ENCODE measurements at places on chromosomes 6 and 20.
A peak's percentile ranks its signal among the peaks of the same experiment; 100 is the strongest.

DNA sequence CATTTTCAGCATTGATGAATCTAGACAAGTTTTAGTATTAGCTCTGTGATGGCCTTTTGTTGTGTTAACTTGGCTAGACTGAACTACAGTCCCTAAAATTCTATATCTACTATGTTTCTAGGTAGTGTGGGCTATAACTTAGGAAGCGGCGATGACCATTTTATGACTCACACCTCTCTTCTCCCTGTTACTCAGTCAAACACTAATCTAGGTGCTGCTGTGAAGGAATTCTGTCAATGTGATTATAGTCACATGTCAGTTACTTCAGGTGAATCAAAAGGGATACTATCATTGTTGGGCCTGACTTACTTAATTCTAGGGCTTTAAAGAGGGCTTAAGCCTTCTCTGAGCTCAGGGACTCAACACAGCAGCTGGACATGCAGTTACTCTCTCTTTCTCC, 691.5 kb upstream of the MAP3K7 start:
- no peak for DNase-seq

DNA sequence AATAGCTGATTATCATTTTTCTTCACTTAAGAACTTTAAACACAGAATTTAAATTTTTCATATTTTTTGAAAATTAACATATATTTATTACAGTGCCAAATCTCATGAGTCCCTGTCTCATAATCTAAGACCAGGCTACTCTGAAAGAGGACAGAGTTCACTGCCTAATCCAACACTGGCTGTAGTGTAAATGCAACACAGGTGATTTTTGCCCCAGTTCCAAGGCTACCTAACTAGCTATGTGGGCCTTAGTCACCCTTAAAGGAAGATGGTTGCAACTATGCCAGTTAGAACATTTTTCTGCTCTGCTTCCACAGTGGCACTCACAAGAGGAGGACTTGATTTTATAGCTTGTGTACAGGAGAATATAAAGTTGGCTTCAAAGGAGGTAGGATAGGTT, 4.9 kb downstream of the SLC25A27 start:
- no peak for DNase-seq

- DNase-seq: no peak
These were observed 364.3 kb upstream of the MAN1A1 start for GRCh38 chr6:119713903-119714302.

DNA sequence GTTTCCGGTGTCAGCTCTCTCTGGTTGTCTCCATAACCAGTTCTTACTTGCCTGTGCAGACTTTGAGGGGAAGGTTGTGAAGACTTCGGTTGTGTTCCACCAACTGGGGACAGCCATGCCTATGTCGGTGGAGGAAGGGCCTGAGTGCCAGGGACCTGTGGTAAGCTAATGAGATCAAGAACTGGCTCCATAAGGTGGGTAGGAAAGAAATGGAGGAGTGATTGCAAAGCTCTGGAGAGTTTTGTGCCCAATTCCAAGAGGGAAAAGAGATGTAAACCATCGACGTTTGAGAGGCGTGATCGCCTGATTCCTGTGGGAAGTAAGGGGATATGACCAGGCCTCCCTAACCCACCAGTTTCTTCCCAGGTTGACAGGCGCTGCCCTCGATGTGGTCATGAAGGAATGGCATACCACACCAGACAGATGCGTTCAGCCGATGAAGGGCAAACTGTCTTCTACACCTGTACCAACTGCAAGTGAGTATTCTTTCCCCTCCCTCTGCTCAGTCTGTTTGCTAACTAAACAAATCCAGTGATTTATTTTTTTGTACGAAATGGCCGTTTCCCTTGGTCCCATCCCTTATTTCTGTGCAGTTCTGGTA, 893 bp downstream of the POLR1H start:
- DNase-seq: peak; percentile 21

DNA sequence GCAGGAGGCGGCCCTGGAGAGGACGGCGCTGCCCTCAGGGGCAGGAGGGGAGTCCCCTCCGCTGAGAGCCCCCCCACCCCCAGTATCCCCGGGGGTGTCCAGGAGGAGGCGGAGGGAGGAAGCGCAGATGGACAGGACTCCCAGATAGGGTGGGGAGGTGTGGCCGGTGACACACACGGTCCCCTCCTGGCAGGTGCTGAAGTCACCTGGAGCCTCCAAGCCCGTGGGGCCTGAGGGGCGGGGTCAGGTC, 1.4 kb downstream of the STMN3 start:
- no peak for DNase-seq

GRCh38 chr6:7238900-7239589, 74.0 kb downstream of the SSR1 start:
- peak; percentile 96 for DNase-seq

DNA sequence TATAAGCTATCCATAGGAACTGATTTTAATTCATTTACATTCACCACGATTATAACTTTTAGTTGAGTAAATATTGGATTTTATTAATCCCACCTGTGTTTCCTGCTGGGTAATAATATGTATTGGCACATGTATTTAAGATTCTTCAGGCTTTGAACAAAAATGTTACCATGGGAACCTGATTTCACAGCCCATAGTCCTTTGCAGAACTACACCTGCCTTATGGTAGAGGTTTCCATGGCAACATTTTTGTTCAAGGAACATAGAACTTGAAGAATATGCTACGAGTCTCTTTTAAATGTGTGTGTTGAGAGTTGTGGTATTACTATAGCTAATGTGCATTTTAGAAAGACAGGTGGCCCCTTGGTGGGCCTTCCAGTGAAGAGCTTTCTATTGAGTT, 317.4 kb downstream of the SAMD5 start:
- DNase-seq: no peak

DNA sequence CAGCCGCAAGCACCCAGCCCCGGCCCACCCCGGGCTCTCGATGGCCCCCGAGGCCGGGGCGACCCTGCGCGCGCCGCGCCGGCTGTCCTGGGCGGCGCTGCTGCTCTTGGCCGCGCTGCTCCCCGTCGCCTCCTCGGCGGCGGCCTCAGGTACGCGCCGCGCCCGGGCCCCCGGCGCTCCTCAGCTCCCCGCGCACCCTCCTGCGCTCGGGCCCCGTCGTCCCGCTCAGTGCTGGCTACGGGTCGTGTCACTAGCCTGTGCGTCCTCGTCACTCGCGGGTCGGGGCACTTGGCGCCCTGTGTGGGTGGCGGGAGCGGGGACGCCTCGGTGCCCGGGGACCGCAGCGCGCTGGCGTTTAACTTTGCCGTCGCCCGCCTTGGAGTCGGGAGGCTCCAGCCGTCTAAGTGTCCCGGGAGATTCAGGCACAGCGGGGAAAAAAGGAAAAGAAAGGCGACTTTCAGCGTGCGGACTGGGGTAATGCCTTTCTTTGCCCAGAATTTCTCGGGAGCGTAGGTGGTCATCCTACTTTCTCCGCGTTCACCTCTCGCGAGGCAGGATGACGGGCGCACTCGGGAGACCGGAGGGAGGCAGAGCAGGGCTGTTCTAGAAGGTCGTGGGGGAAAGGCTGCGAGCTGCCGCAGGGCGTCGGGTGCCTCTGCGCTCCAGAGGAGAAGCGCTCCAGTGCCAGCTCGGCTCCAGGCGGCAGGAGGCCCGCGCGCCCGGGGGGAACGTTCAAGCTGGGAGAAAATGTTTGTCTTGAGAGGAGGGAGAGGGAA, 545 bp downstream of the FNDC1 start:
- DNase-seq: no peak
